ENCODE measurements at places on chromosomes 2 and 18. TPM values are rescaled to one million over a fixed set of nuclear protein-coding genes. Genes with fewer than 3 reads are reported as not detected.

Gene FBLN7
- total RNA-seq = 22.3 TPM

Gene TCF23
- total RNA-seq = not detected

GRCh38 chr18:25164848-25165811 is 186.8 kb downstream of the ZNF521 start:
- DNase-seq = no peak

DNA sequence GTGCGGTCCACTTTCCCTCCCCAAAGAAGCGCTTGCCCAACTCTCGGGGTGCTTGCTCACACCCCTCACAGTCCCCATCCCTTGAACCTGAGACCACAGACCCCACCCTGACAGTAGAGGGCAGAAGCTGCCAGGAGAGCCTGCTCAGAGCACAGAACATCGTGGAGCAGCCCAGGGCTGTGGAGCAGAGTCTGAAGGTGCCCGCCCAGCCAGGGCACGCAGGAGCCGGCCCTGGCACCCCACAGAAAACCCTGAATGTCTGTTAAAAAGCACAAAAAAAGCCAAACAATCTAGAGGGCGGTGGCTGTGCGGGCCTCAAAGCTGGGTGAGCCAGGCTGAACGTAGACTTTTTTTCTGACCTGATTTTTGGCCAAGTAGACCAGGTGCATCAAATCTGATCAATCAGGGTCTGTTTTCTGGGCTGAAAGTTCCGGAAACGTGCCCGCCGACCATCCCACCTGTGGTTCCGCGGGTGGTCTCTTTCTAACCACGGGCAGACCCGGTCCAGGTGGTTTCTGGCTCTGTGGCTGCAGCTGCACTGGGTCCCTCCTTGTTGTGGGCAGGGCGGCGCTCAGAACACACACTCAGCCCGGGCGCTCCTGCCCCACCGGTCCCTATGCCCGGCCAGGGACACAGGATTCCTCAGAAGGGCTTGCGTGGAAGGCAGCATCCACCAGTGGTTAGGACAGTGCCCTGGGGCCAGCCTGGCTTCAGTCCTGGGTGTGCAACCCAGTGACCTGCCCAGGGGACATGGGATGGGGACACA is 66.3 kb downstream of the SLC66A2 start:
- DNase-seq = no peak

GRCh38 chr2:53476834-53477233 is 290.8 kb upstream of the CHAC2 start:
- DNase-seq = no peak

DNA sequence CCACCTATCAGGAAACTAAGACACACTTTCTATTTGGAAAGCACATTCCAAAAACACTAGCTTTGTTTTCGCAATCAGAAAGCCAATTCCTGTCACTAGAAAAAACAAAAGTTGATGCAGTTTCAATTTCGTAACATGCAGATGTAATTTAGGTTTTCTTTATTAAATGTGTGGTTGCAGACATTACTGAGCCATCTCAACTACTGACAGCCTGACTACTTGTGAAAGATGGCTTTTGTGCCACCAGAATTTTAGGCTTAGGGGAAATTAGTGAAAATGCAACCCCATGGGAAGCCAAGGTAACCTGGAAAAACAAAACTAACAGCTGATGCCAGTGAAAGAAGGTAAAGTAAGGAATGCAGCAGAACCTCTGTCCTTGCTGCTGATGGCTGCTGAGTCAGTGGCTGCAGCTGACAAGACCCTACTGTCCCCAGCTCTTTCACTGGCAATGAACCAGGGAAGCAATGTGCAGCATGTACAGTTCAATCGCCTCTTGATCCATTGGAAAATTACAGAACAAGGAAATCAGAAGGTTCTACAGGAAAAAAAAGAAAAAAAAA is 34.9 kb downstream of the FEZ2 start:
- DNase-seq = no peak

DNA sequence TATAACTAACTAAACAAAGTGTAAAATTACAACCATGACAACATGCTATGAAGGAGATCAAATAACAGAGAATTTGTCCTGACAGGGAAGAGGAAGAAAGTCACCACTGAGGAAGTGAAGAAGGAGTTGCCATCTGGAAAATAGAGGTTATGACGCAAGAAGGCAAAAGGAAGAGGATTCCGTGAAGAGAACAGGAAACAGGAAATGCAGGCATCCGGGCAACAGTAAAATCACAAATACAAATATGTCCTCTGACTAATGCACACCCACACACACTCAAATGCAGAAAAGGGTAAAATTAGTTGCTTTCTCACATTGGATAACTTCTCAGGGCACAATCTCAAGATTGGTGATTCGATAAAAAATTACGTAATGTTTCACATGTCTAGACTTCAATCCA is 278.4 kb downstream of the TMX3 start:
- DNase-seq = no peak

DNA sequence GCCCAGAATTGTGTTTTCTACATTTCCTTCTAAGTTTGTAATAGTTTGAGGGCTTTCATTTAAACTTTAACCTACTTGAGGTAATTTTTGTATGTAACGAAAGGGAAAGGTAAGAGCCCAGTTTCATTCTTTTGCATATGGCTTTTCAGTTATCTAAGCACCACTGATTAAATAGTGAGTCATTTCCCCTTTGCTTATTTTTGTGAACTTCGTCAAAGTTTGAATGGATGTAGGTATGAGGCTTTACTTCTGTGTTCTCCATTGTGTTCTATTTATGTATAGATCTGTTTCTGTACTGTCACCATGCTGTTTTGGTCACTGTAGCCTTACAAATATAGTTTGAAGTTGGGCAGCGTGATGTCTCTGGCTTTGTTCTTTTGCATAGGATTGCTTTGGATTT is 944.8 kb upstream of the CNTNAP5 start:
- no peak for DNase-seq

Measured in activated T-cell treated with anti-CD3 and anti-CD28 coated beads, Interleukin-2, amount 50 U/mL, for 72 hours (primary cell).